ENCODE measurements at places on chromosomes 1 and 21. TPM values are rescaled to one million over a fixed set of nuclear protein-coding genes. Genes with fewer than 3 reads are reported as not detected.

NBPF9 gene
- 8.9 TPM for total RNA-seq

USH2A gene
- total RNA-seq = not detected

SLAMF9 gene
- not detected for total RNA-seq

PTPN22 gene
- 2.4 TPM for total RNA-seq

OR2L13 gene
- not detected for total RNA-seq

GJA9 gene
- not detected for total RNA-seq

DNA sequence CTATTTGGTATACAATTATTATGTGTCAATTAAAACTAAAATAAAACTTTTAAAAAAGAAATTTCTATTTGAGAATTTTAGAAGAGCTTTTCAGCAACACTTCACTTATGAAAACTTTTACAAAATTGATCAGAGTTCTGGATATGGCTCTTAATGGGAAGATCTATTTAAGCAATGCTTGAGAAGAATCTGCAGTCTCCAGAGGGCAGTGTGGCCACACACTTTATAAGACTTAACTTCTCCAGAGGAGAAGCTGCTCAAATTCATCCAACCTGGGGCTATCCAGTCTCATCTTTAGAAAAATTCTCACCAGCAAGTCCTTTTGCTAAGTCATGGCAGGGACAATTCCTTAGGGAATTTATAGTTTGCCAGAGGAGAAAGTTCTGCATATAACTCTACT is 25.2 kb upstream of the AGO1 start:
- no peak overlapping the region for H3K27ac ChIP-seq
- H3K27me3 ChIP-seq = no peaks in the 10 kb centered on the region
- H3K4me3 ChIP-seq = no peak overlapping the region
- no peak for DNase-seq

DNA sequence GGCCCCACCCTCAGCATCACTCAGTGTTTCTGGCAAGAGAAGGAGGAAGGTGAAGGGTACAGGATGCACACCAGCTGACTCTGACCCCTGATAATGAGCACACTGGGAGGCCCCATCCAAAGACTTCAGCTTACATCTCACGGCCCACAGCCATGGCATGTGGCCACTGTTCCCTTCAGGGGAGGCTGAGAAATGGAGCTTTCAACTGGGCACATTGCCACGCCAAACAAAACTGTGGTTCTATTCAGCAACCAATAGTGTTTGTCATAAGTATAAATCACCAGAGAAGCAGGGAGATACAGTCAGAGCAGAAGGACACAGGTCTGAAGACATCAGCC is 12.7 kb upstream of the TRAF3IP3 start:
- DNase-seq = peak; percentile 68
- peaks cover 12% of the 10 kb centered on the region for H3K4me1 ChIP-seq
- no peaks in the 10 kb centered on the region for H3K36me3 ChIP-seq

DNA sequence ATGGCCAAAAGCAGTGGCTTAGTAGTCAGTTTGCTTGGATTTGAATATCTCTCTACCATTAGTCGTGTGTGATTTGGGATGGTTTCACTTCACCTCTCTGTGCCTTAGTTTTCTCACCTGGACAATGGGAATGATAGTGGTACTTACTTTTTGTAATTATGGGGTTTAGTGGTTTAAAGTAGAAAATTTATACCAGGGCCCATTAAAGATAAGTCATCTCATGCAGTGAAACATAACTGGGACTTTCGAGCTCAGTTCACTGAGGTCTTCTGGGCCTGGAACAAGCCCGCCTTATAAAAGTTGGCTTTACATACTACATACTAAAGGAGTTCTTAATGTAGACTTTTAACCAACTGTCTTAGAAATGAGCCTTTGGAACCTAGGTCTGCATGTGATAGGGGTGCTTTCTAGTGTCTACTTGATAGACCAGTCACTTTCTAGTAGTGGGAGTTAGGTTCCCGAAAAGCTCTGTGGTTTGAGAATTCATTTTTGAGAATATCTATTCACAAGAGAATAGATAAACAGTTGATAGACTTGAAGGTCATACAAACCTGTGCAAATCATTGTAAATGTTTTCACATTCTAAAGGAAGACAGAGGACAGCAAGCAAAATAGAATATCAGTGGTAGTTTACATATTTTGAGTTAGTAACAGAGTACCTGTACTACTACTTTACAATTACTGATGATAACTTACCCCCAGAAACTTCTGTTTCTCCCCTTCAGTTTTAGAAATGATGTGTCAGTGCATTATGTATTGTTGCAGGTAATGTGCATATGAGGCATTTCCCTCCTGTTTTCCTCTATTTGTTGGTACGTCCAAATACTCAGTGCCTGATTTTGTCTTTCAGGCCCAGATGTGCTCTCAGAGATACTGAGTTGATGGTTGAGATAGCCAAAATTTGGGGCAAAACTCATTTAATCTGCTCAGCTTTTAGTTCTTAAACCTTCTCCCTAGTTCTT is 48.0 kb downstream of the DYRK1A start:
- no peaks in the 10 kb centered on the region for H3K27me3 ChIP-seq
- H3K36me3 ChIP-seq = no peaks in the 10 kb centered on the region
- H3K4me3 ChIP-seq = no peak overlapping the region
- H3K4me1 ChIP-seq = peaks cover 83% of the 10 kb centered on the region

GRCh38 chr1:6419397-6419803 is 319 bp downstream of the HES2 start:
- DNase-seq = no peak
- peak overlapping the region; percentile 47 for H3K4me3 ChIP-seq
- peaks cover 92% of the 10 kb centered on the region for H3K27me3 ChIP-seq
- H3K4me1 ChIP-seq = peaks cover 39% of the 10 kb centered on the region
- no peak overlapping the region for H3K27ac ChIP-seq
- no peaks in the 10 kb centered on the region for H3K36me3 ChIP-seq

- no peak overlapping the region for H3K4me3 ChIP-seq
- no peaks in the 10 kb centered on the region for H3K36me3 ChIP-seq
- no peak for DNase-seq
- no peaks in the 10 kb centered on the region for H3K27me3 ChIP-seq
These were observed 131.2 kb upstream of the COA6 start for GRCh38 chr1:234241941-234242490.

DNA sequence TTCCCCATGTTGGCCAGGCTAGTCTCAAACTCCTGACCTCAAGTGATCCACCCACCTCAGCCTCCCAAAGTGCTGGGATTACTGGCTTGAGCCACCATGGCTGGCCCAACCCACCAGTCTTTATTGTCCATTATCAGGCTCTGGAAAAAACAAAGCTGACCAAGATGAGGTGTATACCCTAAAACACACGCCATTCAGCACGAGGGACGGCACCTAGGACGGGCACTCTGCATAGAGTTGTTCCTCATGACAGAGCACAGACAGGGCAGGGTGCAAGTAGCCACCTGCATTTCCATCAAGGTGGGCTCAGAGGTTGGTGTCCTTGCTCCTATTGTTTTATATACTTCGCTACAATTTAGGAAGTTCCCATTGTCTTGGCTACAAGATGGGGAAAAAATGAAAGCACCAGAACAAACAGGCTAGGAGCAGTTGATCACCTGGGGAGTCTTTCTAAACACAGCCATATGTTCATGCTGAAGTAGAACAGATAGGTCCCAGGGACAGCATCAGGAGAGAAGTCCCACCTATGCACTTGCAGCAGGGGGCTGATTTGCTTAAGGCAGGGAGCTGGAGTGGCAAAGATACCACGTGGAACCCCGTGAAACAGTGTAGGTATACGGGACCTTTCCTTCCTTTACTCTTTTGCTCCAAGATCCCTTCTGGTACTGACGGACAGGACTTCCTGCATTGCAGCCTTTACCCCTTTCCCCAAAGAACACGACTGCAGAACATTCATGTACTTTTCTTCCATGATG is 4.5 kb downstream of the KRTCAP2 start:
- peaks cover 38% of the 10 kb centered on the region for H3K4me1 ChIP-seq
- H3K4me3 ChIP-seq = no peak overlapping the region
- peaks cover under 1% of the 10 kb centered on the region for H3K27me3 ChIP-seq
- DNase-seq = no peak
- H3K27ac ChIP-seq = no peak overlapping the region

DNA sequence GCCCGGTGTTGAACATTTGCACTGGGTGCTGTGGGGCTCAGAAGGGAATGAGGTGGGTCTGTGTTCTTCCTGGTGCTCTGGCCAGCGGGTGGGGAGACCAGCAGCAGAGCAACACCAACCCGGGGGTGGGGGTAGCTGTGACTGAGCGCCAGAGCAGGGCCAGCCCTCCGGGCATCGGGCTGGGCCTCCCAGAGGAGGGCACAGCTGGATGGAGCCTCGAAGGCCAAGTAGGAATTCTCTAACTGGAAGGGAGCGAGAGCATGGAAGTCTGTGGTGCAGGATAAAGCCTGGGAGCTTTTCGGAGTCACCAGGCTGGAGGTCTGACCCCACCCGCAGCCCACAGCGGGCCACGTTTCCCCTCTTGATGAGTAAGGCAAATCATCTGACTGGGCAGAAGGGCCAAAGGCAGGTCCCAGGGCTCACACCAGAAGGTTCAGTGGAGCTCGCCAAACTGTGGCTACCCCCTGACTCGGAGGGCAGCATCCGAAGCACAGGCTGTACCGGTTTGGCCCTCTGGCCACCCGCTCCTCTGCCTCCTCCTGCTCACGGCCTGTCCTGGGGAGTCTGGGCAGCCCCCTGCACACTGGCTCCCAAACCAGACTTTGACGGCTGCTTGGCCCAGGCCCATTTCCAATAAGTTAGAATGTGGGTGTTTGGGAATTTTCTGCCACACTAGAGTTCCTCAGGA is 18.8 kb downstream of the SLC1A7 start:
- no peaks in the 10 kb centered on the region for H3K36me3 ChIP-seq
- H3K4me3 ChIP-seq = no peak overlapping the region
- H3K27ac ChIP-seq = peak overlapping the region; percentile 76
- DNase-seq = peak; percentile 91
- H3K27me3 ChIP-seq = no peaks in the 10 kb centered on the region

DNA sequence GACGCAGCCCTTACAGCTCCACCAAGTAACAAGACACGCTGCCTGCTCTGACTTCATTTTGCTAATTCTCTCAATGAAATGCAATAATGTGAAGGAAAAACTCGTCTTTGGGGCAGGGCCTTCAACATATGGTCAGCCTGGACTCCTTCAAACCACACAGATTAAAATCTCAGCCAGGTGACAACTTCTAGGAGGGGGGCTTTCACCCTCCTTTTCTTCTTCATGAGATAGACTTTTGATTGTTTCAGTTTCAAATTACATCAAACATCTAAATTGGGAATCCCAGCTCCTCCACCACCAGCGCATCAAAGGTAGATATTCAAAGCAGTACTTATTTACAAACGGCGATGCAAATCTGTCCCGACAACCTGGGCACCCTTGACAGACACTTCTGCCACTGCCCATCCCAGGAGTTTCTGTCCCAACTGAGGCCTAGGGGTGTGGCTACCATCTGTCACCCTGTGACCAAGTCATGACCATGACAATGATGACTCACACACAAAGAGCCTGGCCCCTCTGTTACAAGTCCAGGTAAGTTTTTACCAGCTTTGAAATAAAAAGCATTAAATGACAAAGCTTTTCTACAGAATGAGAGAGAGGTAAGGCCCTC is 29.7 kb downstream of the SSBP3 start:
- no peaks in the 10 kb centered on the region for H3K27me3 ChIP-seq
- H3K4me1 ChIP-seq = peaks cover 87% of the 10 kb centered on the region
- no peak overlapping the region for H3K27ac ChIP-seq
- no peak for DNase-seq
- H3K4me3 ChIP-seq = no peak overlapping the region
- H3K36me3 ChIP-seq = no peaks in the 10 kb centered on the region

GRCh38 chr1:208551633-208552320 is 307.6 kb upstream of the PLXNA2 start:
- no peaks in the 10 kb centered on the region for H3K4me1 ChIP-seq
- H3K36me3 ChIP-seq = no peaks in the 10 kb centered on the region
- no peak overlapping the region for H3K27ac ChIP-seq
- H3K27me3 ChIP-seq = no peaks in the 10 kb centered on the region

- H3K27ac ChIP-seq = no peak overlapping the region
- no peaks in the 10 kb centered on the region for H3K36me3 ChIP-seq
- no peak overlapping the region for H3K4me3 ChIP-seq
- H3K4me1 ChIP-seq = no peaks in the 10 kb centered on the region
- H3K27me3 ChIP-seq = no peaks in the 10 kb centered on the region
These were observed 129.2 kb downstream of the GLUL start for GRCh38 chr1:182262425-182262824.

DNA sequence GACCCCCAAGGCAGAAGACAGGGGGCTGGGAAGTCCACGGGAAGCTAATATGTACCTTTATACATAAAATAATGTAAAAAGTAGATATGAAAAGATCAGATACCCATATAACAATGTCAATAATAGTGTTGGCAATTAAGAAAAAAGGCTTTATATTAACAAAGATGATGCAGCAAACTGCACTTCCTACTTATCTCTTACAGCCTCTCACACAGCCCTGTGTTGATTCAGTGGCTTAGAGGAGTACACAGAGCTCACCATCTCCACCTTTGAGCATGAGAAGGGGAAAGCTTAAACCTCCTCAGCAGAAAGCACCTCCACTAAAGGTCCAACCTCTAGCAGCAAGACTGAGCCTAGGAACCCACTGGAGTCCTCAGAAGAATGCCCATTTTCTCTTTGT is 7.2 kb upstream of the VSIG8 start:
- H3K4me3 ChIP-seq = no peak overlapping the region
- no peaks in the 10 kb centered on the region for H3K4me1 ChIP-seq
- no peak for DNase-seq
- peaks cover 41% of the 10 kb centered on the region for H3K27me3 ChIP-seq

GRCh38 chr1:234875953-234876855 is 252.4 kb downstream of the TOMM20 start:
- no peak overlapping the region for H3K27ac ChIP-seq
- H3K4me1 ChIP-seq = peaks cover 8% of the 10 kb centered on the region
- no peaks in the 10 kb centered on the region for H3K27me3 ChIP-seq
- no peak overlapping the region for H3K4me3 ChIP-seq
- H3K36me3 ChIP-seq = no peaks in the 10 kb centered on the region
- DNase-seq = peak; percentile 59

DNA sequence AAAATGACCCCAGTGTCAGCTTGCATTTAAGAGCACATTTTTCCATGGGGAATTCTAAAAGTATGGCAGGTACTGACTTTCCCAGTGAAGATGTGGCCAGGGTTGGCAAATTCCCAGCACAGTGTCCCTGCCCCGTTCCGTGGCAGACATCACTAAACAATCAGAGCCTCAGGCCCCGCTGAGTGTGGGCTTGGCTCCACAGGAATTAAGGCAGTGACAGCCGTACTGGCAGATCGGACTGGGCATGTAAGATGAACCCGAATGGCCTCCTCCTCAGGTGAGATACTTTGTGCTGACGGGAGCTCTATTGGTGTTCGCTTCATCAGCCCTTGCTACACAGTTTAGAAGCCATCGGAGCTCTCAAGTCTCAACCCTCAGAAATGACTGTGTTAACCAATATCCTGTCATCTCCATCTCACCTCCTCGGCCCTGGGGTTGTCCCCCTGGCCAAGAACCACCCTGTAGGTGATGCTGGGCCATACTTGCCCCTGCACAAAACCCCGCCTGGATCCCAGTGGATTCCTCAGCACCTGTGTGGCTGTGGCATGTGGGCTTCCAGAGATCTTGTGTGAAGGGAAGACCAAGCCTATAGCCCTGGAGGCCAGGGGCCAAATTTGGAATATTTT is 29.0 kb upstream of the ABCG1 start:
- no peaks in the 10 kb centered on the region for H3K36me3 ChIP-seq
- H3K4me1 ChIP-seq = no peaks in the 10 kb centered on the region
- no peak overlapping the region for H3K27ac ChIP-seq
- H3K4me3 ChIP-seq = no peak overlapping the region
- no peaks in the 10 kb centered on the region for H3K27me3 ChIP-seq

- no peak overlapping the region for H3K4me3 ChIP-seq
- no peaks in the 10 kb centered on the region for H3K36me3 ChIP-seq
- H3K4me1 ChIP-seq = no peaks in the 10 kb centered on the region
- no peak for DNase-seq
- H3K27me3 ChIP-seq = no peaks in the 10 kb centered on the region
These were observed 296.1 kb upstream of the SGIP1 start for GRCh38 chr1:66237722-66238479.

Data from sigmoid colon (tissue), 7 donors.